ENCODE measurements at places on chromosomes 5 and 9. TPM values are rescaled to one million over a fixed set of nuclear protein-coding genes. Genes with fewer than 3 reads are reported as not detected.

HMCN2 gene
- under 0.01 TPM for total RNA-seq

KLF4 gene
- 84.7 TPM for total RNA-seq

GNE gene
- 17.6 TPM for total RNA-seq

NRG2 gene
- total RNA-seq = 0.12 TPM

LYRM7 gene
- total RNA-seq = 3.3 TPM

CAPSL gene
- total RNA-seq = not detected

FGF10 gene
- 0.34 TPM for total RNA-seq

DOCK2 gene
- 0.23 TPM for total RNA-seq

PCDHGB5 gene
- total RNA-seq = 23.3 TPM

PCDHB6 gene
- 0.12 TPM for total RNA-seq
